Natural killer cell (primary cell): ENCODE measurements at places on chromosomes 16 and 17. TPM values are rescaled to one million over a fixed set of nuclear protein-coding genes. Genes with fewer than 3 reads are reported as not detected.

DNA sequence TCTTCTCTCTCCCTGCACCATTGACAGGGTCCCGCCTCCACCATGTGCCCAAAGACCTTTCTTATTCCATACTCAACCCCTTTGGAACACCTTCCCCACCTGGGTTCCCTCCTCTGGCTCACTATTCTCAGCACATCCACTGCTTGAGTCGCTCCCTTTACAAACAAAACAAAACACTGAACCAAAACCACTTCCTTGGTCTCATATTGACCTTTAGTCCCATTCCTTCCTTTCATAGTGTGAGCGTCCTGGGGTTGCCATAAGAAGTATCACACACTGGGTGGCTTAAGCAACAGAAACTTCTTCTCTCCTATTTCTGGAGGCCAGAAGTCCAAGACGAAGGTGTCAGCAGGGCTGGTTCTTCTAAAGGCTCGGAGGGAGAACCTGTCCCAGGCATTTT is 6.1 kb upstream of the TNRC6C start:
- H3K27me3 ChIP-seq: no peaks in the 10 kb centered on the region
- peaks cover 11% of the 10 kb centered on the region for H3K4me1 ChIP-seq
- H3K36me3 ChIP-seq: no peaks in the 10 kb centered on the region
- DNase-seq: no peak
- H3K4me3 ChIP-seq: no peak overlapping the region

DNA sequence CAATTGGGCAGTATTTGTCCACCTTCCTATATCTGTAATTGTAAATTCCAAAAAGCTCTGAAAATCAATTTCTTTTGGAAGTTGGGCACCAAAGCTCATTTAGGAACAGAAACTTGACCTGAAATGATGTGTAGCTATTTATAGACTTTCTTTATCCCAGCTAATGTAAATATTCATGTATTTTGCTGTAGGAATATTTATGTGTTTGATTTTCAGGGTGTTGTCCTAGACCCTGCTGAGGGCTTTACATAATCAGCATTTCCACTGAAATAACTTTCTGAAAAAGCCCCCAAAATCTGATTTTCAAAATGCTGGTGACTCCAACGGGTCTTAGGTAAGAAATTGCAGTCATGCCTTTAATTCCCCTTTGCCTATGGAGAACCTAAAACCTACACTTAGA is 4.1 kb downstream of the RBFOX1 start:
- no peaks in the 10 kb centered on the region for H3K27me3 ChIP-seq
- no peaks in the 10 kb centered on the region for H3K4me1 ChIP-seq
- no peaks in the 10 kb centered on the region for H3K36me3 ChIP-seq
- no peak for DNase-seq
- H3K4me3 ChIP-seq: no peak overlapping the region

DNA sequence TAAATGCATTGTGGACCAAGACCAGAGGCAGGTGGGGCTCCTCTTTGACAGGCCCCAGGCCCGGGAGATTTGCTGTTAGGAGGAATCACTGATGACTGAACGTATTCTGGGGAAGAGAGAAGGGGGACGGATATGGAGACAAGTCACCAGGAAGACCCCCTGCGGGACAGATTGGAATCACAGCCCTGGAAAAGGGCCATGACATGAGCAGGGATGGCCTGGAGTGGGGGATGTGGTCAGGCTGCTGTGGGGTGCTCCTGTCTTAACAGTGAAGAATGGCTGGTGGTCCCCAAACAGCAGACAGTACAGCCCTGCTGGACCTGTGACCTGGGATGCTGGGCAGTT is 23.7 kb upstream of the MGAT5B start:
- peaks cover 15% of the 10 kb centered on the region for H3K27me3 ChIP-seq
- H3K4me3 ChIP-seq: no peak overlapping the region
- peaks cover 12% of the 10 kb centered on the region for H3K4me1 ChIP-seq

DNA sequence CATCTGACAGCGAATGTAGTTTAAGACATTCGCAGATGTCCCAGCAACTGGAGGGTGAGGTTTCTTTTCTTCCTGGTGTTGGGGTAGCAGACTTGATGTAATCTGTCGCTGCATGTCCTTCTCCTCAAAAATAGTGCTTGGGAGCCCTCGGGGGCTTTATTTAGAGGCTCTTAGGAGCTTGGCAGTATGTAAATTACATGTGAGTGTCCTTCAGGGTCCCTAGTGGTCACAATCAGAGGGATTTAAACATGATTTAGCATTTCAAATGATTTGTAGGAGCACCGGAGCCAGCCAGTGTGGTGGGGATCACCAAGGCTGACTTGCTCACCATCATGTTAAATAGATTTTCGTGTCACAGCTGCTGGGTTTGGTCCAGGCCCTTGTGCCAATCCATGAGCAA is 8.8 kb upstream of the SALL1 start:
- DNase-seq: no peak
- H3K4me3 ChIP-seq: no peak overlapping the region
- H3K27ac ChIP-seq: no peak overlapping the region
- H3K36me3 ChIP-seq: no peaks in the 10 kb centered on the region
- H3K4me1 ChIP-seq: no peaks in the 10 kb centered on the region

GRCh38 chr16:58021661-58022551 is 3.6 kb upstream of the MMP15 start:
- H3K27ac ChIP-seq: no peak overlapping the region
- no peak for DNase-seq
- peaks cover 5% of the 10 kb centered on the region for H3K27me3 ChIP-seq
- H3K36me3 ChIP-seq: peaks cover 22% of the 10 kb centered on the region

DNA sequence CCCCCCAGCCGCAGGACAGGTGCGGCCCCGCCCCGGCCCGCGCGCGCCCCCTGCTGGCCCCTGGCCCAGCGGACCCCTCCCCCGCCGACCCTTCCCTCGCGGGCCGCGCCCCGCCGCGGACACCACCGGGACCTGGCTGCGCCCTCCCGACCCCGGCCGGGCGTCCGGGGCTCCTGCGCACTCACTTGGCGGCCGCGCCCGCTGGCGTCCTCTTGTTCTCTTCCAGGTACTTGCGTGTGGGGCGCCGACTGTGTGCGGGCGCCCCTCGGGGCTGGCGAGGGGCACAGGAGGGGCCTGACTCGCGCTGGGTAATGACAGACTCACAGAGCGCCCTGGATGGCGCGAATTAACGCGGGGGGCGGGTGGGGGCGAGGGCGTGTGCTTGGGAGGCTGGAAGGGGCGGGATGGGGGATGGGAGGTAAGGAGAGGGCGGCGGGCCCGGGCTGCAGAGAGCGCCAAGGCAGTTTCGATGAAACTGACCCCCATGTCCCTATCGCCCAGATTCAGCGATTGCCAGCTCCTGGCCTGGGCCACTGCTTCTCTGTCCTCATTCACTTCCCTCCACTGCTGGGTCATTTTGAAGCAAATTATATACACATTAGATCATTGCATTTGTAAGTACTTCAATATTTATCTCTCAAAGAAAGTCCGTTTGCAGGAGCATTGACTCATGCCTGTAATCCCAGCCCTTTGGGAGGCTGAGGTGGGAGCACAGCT is 445 bp upstream of the DBNDD1 start:
- peaks cover 34% of the 10 kb centered on the region for H3K4me1 ChIP-seq
- no peaks in the 10 kb centered on the region for H3K36me3 ChIP-seq
- peak; percentile 66 for DNase-seq
- H3K27ac ChIP-seq: no peak overlapping the region

The GAS2L2 gene
- total RNA-seq: not detected

The SLC5A11 gene
- 0.40 TPM for total RNA-seq

The HBA2 gene
- 3.2 TPM for total RNA-seq

The TXNDC11 gene
- total RNA-seq: 63.4 TPM

The MLKL gene
- total RNA-seq: 52.1 TPM
